Activated CD8-positive, alpha-beta memory T cell treated with anti-CD3 and anti-CD28 coated beads for 1 hour (primary cell): ENCODE measurements at places on chromosomes 11 and 22.

- peak; percentile 5 for DNase-seq
These were observed 450 bp downstream of the ZBTB44 start for GRCh38 chr11:130314184-130314749.

GRCh38 chr22:23178512-23179254, 1.6 kb upstream of the BCR start:
- peak; percentile 55 for DNase-seq

GRCh38 chr22:32144496-32145274, 14.4 kb downstream of the C22orf42 start:
- no peak for DNase-seq

DNA sequence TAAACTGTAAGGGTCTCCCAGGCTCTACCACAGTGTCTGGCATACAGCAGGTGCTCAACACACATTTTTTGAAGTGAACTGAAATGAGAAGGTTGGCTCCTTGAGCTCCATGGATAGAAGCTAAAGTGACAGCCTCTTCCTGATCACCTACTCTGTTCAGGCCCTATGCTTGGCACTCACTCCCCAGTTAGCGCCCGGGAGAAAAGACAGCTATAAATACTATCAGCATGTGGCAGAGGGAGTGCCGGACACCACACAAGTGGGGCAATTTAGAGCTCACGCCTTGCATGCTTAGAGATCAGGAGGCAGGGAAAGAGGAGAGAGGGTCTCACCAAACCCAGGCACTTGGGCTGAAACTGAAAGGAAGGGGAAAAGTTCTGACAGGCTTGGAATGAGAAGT, 195.5 kb downstream of the BUD13 start:
- DNase-seq, result no peak

- no peak for DNase-seq
These were observed 1045.8 kb downstream of the BRD1 start for GRCh38 chr22:48781868-48782267.

DNA sequence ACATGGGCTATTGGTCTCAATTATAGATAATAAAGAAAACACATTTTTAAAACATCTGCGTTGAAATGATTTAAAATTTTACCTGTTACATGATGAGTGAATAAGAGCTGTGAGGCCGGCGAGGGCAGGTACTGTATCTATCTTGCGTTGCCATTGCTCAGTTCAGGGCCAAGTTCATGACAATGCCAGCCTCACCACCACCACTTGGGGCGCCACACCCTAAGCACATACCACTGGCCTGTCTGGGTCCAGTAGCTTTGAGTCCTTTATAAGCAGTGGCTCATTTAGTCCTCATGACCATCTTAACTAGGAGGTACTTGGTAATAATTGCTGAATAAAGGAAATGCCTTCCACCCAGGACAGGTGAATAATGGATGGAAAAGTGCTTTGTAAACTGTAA, 14.5 kb upstream of the MB start:
- no peak for DNase-seq

GRCh38 chr11:17734986-17735817, 621 bp downstream of the KCNC1 start:
- DNase-seq, result no peak

GRCh38 chr22:37169406-37169805, 18.6 kb downstream of the C1QTNF6 start:
- DNase-seq, result no peak

DNA sequence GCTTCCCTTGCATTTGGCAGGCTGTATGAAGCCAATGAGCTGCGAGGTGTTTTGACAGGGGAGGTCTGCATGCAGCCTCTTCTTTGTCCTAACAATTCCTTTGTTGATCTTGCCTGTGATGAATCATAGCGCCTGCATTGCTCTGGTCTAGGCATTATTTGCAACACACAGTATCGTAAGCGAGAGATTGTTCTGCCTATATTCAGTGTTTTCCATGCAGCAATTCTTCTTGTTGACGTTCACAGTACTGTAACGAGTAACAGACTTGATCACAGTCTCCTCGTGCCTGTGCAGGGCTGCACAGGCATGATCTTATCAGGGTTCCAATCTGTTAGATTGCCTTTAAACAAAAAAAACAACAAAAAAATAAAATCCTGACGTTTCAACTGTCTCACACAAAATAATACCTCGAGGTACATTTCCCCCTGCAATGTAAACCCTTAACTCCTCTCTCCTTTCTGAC, 13.9 kb upstream of the ADSL start:
- no peak for DNase-seq

DNA sequence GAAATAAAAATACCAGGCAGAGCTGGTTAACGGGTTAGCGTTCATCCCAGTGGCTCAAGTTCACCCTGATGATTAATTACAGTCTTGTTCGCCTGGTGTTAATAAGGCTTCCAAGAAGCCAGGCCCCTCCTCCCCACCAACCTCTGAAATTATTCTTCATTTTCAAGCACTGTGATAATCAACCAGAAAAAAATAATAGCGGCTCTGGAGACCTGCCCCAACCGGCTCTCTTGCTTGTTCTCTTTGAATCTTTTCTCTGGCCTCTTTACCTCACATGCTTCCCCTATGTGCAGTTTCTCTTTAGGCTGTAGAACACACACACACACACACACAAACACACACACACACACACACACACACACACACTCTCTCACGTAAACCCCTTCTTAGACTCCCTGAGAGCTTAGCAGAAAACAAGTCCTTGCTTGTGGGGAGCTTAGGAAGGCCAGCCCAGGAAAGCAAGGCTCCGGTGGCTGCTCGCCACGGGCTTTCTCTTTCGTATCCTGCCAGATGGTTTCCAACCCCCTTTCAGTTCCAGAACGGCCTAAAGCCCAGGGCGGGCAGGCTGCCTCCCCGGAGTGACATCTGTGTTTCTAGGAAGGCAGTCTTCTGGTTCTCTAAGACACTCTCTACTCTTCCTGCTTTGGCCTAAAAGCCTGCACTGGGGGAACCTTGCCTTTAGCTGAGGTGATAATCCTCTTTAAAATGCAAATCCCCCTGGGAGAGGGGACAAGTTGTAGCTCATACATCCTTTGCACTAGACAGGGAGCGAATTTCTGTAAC, 106.4 kb upstream of the SESN3 start:
- DNase-seq, result no peak

DNA sequence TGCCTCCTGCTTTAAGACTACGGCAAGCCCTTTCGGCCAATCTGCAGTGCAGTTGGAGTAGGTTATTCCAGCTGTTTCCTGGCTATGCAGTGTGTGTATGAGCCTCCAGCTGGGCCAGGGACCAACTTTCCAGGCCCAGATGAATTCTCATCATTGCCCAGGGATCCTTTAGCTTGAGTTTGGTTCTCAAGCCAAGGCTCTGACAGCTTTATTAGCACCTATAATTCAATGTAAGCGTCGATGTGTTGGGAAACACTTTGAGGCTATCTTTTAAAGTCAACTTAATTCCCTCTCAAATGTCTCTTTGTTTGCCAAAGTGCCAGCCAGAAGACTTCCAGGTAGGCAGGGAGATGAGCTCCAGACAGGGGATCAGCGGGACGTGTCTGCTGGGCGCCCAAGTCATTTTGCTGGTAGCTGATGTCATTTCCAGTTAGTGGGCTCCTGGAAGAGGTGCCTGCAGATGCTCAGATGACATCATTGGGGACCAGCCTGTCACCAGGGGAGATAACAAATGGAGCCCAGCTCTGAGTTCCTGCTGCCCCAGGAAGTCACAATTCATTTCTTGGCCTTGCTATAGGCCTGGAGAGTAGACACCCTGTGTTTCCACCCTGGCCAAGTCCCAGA, 520.4 kb downstream of the SOX6 start:
- no peak for DNase-seq

GRCh38 chr11:17748761-17749721, 14.5 kb downstream of the KCNC1 start:
- no peak for DNase-seq

DNA sequence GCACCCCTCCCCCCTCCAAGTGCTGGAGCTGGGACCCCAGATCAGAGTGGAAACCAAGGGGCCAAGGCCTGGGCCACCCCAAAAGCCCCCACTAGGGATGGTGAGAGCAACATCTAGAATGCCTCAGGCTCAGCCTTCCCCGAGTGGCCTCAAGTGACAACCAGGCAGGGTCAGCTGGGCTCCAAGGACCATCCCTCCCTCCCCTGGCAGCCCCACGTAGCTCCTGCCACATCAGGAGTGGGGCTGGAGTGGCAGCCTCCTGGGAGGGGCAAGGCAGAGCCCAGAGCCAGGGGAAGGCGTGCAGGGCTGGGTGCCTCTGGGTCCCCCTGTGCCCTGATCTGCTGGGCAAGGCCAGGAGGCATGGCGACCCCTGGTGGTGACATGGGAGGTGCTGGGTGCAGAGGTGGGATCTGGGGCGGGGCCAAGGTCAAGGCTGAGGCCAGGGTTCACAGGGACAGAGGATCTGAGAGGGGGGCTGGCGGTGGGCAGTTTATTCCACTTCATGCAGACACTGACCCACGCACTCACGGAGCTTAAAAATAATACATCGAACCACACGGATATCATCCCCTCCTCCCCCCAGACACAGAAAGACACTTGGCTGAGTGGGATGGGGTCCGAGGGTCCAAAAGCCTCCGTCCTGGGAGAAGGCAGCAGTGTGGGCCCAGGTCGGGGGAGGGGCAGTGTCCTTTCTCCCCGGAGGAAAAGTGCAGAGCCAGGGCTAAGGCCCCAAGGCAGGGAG, 15.8 kb upstream of the EHD1 start:
- peak; percentile 82 for DNase-seq

DNA sequence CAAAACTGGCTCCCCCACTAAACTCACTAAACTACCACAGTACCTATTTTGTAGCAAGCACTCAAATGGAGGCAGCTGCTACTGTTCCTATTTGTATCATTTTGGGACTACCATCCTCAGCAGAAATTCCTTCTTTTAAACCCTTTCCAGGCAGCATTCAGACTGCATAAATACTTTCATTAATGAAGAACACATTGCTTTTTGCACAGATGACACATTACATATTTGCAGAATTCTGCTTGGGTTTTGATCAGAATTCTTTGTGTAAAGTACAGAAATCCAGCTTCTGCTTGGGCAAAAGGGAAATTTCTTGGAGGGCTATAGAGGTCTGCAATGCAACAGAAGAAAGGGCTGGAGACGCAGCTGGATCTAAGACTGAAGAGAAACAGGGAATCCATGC, 24.2 kb downstream of the RBX1 start:
- DNase-seq, result no peak

DNA sequence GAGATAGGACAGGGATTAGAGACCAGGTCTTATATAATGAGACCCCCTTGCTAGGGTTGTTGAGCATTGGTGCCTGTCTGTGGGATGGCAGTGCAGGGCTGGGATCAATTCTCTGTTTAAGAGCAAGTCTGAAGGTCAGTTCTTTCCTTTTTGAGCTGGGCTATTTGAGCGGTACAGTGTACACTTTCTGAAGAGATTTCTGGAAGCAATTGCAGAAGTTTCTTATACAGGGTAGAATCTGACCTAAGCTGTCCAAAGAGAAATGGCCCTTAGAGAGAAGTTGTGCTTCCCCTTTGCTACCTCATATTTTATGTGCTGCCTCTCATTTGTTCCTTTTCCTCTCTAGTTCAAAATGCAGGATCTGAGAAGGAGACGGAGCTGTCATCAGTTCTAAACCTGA, 35.8 kb downstream of the CSTPP1 start:
- DNase-seq, result no peak

DNA sequence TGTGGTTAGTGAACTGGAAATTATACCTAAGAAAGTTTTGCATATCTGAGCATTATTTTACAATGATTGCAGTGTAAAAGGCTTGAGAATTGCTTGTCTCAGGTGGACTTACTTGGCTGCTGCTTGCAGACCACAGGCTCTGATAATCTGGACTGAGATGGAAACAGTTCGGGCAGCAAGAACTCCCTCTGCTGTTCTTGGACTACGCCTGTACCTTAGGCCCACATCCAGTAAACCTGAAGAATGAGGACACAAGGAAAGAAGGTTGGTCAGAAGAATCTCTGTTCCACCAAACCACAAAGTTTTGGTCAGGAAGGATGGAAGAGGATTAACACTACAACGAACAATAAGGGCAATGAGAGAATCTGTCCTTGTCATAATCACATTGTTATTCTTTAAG, 80.1 kb downstream of the C2CD3 start:
- no peak for DNase-seq

GRCh38 chr11:70324376-70325115, 54.1 kb downstream of the PPFIA1 start:
- no peak for DNase-seq

- DNase-seq, result no peak
These were observed 20.2 kb downstream of the C11orf96 start for GRCh38 chr11:43962383-43963278.

DNA sequence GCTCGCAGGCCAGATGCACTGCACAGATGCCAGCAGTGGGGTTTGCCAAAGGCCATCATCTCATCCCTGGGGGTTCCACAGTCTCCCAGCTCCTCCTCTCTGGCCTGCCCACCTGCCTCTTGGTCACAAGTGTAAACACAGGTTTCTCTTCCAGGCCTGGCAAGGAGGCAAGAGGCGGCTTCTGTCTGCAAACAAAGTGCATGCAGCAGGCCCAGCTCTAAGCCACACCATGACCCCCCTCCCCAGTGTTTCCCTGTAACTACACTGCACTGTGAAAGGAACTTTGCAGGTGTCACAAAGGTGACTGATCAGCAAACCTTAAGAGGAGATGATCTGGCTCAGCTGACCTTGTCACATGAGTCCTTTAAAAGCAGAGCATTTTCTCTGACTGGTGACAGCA, 26.2 kb upstream of the SHISAL1 start:
- DNase-seq, result no peak

DNA sequence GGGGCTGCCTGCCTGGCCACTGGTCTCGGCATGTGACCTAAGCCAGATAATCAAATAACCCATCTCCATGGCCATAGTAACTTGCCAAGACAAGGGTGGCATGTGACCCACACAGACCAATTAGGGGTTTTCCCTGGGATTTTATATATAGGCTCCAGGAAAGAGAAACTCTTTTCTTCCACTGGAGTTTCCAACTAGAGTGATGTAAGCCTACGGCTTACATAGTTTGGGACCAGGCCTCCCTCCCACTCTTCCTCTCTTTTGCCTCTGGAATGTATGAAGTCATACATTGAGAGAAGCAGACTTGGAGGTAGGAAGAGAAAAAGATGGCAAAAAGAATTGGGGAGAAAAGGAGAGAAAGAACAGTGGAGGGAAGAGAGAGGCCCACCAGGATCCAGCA, 84.6 kb upstream of the LDLRAD3 start:
- no peak for DNase-seq

DNA sequence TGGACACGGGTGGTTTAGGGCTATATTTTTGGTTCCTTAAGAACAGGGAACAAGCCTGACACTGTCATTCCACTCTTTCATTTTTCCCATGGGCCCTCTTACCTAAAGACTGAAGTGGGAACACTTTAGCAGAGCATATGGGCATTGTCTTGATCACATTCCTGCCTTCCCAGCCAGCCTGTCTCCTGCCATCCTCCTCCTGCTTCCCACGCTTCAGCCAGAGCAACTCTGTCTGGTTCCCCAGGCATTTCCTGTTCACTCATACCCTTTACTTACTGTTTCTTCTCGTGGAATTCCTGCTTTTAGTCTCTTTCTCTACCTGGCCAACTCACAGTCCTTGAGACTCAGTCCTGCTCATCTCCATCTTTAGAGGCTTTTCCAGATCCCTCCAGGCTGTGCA, 22.8 kb downstream of the MRPL16 start:
- no peak for DNase-seq

- DNase-seq, result no peak
These were observed 23.4 kb upstream of the IL10RA start for GRCh38 chr11:117962826-117963225.

- no peak for DNase-seq
These were observed 89.5 kb upstream of the FGF3 start for GRCh38 chr11:69908511-69909220.
